ENCODE measurements at places on chromosomes 6 and 20.

DNA sequence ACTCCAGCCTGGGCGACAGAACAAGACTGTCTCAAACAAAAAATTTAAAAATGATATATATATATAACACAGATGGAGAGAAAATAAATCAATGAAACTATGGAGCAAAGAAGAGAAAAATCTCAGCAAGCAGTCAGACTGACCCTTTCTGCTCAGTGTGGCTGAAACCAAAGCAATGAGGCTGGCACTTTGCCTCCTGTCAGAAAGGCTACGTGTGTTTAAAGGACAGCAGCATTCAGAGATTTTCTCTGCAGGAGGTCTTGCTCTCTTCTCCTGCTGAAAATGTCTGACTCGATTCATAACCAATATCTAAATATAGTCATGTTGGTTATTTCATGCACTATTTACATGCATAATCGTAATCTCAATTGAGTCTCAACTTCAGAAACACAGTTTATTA lies 527.0 kb upstream of the JARID2 start:
- DNase-seq, result peak; percentile 42

GRCh38 chr20:64058536-64058935 lies 4.5 kb upstream of the TCEA2 start:
- peak; percentile 29 for DNase-seq

GRCh38 chr6:127340171-127340570 lies 3.2 kb downstream of the ECHDC1 start:
- no peak for DNase-seq

DNA sequence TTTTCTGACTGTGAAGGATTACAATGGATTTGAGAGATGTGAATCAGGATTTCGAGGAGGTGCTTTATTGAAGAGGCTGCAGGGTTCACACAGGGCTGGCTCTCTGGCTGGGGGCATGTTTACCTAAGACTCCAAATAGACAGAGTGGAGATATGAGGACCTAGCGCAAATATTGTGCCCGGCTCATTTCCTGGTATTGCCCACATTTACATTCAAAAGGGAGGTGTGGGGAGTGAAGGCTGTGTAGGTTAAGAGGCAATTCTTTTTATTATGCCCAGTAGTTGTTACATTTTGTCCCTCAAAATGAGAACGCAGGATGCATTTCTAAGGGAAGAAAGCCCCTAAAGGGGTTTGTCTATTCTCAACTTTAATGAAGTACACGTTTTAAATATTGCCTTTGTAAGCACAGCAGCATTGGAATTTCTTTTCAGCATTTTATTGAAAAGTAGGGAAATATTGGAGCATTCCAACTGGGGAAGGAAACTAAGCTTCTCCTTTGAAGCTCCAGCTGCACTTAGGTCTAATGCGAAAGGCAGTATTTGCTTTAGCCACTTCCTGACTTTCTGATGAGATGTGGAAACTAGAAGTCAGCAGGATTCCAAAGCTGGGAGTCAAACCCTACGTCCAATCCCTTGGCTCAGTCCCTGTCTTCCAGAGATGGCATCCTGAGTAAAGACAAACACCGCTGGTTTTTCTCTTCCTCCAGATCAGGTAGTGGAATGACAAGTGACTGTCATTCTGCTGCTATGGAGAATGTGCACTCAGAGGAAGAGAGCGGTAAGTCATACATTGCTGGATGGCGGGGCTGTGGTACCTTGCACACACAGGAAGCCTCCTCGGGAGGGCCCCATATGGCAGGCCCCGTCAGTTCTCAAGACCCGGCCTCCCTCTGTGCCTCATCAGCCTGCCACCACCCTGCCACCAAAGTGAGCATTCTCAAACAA lies 70.7 kb downstream of the MYB start:
- peak; percentile 76 for DNase-seq

DNA sequence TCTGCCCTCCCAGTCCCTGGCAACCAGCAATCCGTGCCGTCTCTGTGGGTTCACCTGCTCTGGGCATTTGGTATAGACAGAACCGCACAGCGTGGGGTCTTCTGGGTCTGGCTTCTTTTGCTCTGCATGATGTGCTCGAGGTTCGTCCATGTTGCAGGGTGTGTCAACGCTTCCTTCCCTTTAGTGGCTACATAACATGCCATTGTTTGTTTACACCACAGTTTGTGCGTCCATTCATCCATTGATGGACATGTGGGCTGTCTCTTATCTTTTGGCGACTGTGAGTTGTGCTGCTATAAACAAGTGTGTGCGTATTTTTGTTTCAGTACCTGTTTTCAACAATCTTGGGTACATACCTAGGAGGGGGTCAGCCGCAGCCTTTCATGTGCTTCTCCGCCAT lies 149.5 kb upstream of the RPS6KA2 start:
- DNase-seq, result no peak

GRCh38 chr6:15008269-15008668 lies 237.6 kb upstream of the JARID2 start:
- no peak for DNase-seq

GRCh38 chr6:120363429-120363828 lies 970.9 kb downstream of the TBC1D32 start:
- no peak for DNase-seq

DNA sequence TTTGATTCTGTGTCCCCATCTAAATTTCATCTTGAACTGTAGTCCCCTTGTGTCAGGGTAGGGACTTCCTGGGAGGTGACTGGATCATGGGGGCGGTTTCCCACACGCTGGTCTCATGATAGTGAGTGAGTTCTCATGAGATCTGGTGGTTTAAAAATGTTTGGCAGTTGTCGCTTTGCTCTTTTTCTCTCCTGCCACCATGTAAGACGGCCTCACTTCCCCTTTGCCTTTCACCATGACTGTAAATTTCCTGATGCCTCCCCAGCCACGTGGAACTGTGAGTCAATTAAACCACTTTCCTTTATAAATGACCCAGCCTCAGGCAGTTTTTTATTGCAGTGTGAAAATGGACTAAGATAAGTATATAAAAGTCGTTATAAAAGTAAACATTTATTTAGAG lies 80.5 kb upstream of the SGK1 start:
- peak; percentile 40 for DNase-seq

DNA sequence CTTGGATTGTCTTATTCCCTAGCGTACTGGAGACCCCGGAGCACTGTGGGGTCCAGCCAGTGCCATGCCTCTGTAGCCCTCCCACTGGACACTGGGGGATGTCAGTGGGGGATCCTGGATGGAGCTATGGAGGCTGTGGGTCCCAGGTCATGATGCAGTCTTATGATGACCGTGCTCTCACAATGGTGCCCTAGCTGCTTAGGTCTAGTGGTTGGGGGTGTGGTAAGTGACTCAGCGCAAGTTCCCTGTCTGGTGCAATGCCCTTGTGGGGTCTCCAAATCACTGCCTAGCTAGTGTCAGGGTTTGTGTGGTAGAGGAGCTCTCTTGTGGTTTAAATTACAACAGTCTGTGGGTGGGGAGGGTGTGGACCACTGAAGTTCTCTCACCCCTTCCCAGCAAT lies 135.4 kb downstream of the CDC5L start:
- DNase-seq, result no peak

- DNase-seq, result no peak
Observed at GRCh38 chr6:37115236-37115895, 54.6 kb upstream of the PIM1 start.

DNA sequence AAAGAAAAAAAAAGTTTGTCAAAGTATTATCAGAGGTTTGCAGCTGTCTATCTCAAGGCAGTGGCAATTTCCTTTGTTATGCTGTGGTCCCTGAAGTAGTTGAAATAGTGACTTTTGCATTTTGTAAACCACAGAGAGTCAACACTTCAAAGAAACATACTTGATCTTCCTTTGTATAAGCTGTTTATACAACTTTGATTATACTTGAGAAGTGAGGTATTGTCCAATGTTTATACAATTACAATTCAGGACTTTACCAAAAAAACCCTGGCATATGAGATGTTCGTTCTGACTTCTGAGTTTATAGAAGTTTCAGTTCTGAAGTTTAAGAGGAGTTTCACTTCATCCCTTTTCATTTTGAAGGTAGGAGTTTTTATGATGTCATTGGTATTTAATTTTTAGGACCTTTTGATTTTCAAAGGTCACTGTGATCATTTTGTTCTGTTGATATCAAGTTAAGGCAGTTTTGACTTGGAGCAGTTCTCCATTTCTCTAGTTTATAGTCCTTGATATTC lies 4.0 kb downstream of the STK4 start:
- DNase-seq, result no peak

- no peak for DNase-seq
Observed at GRCh38 chr6:159804504-159804903, 4.4 kb downstream of the PNLDC1 start.

- no peak for DNase-seq
Observed at GRCh38 chr6:149889326-149889725, 8.6 kb downstream of the RAET1E start.

DNA sequence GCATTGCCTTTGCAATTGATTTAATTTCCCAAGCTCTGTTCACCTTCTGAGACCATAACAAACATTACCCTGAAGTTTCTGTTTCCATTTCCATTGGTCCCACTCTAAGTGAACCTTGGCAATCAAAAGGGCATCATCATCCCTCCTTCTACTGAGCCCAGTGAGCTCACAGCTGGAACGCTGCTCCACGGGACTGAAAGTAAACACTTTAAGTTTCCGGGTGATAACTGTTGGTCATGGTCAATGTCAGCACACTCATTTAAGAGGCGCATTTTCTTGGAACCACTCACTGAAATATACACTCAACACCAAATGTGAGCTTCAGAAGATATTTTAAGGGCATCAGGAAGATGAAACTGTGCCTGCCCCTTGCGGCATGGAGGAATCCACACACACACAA lies 37.1 kb upstream of the RPS6KA2 start:
- DNase-seq, result no peak

DNA sequence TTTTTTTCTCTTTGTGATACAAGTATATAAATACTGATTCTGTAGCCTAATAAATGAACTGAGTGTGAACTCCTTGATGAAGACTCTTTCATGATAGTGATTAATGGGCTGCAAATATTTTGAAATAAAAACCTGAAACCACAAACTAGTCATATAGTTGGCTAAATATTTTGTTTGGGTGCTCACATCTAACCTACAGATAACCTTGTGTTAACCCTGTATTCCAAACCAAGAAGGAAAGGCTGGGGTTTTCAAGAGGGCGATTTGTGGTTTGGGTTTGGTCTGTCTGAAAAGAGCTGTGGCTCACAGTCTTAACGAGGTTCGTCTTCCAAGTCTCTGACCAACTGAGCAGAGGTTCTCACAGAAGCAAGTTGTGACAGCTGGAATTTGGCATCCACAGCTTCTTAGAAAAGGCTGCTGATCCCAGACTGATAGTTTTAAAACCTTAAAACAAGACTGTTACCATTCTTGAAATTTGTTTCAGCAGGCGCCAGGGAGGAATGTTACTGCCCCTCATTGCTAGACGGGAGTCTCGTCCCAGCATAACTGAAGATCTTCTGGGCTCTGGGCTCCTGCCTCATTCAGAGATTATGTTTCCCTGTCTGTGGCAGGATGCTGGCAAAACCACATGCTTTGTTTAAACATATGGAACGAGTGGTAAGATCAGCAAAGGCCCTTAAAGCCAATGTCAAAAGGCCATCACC lies 736.4 kb upstream of the MARCKS start:
- peak; percentile 100 for DNase-seq

DNA sequence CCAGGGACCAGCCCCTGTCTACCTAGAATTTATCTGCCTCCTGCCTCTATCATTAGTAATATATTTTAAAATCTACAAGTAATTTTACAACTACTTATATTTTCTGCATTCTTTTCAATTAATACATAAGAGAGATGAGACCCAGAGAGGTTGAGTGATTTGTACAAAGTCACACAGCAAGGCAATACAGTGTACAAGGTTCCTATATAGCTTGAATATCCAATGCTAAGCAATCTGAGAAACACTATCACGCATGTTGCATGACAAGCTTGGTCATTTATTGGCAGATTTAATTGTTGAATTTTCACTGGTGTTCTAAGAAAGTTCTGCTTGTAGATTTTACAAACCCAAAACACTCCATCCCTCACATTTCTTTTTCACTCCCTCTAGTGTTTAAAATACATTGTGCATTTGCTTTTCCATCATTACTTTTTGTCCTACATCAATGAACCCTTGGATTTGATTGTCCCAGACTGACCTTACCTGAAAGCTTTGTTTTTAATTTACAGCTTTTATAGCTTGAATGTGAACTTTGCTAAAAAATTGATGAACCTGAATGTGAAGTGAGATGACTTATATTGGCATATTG lies 520.9 kb upstream of the CITED2 start:
- DNase-seq, result no peak

DNA sequence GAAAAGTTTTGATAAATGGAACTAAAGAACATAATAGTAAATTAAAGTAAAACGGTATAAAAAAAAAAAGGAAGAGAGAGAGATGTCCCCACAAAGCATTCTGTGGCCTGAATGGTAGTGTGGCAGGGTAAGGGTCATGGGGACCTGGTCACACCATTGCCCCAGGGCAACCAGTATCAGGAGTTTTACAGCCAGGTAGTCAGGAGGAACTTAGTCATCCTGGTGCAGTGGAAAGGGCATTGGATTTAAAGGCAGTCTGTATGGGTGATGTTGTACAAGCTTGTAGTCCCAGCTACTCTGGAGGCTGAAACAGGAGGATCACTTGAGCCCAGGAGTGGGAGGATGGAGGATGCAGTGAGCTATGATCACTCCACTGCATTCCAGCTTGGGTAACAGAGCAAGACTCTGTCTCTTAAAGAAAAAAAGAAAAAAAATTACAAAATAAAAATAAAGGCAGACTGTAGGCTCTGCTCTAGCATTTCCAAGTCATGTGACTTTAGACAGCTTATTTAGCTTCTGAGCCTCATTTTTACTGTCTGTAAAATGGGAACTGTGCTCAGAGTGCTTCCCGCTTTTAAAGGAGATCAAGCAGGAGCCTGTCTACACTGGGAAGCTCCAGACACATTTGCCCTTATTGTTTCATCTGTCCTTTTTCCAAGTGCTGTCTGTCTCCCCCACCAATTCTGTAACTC lies 112.8 kb upstream of the ARMC2 start:
- no peak for DNase-seq

DNA sequence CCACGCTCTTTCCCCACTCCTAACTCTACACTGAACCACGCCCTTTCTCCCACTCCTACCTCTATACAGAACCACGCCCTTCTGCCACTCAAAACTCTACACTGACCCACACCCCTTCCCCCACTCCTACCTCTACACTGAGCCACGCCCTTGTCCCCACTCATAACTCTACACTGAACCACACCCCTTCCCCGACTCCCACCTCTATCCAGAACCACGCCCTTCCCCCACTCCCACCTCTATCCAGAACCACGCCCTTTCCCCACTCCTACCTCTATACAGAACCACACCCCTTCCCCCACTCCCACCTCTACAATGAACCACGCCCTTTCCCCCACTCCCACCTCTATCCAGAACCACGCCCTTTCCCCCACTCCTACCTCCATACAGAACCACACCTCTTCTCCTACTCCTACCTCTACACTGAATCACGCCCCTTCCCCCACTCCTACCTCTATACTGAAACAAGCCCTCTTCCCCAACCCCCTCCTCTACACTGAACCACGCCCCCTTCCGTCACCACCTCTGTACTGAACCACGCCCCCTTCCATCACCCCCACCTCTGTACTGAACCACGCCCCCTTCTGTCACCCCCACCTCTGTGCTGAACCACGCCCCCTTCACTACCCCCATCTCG lies 10.1 kb downstream of the PXMP4 start:
- no peak for DNase-seq
